ENCODE measurements at places on chromosomes 1 and 21.

- no peak for DNase-seq
Measured at GRCh38 chr1:224785040-224785328, 144.5 kb upstream of the DNAH14 start.

- no peak for DNase-seq
Measured at GRCh38 chr1:160795951-160796383, at the start of gene LY9. Gene LY9 (plus strand): TSS chr1:160796174. CDS start chr1:160796188, 14 bp downstream.

GRCh38 chr1:63966016-63966415 lies 192.2 kb downstream of the ROR1 start:
- no peak for DNase-seq

DNA sequence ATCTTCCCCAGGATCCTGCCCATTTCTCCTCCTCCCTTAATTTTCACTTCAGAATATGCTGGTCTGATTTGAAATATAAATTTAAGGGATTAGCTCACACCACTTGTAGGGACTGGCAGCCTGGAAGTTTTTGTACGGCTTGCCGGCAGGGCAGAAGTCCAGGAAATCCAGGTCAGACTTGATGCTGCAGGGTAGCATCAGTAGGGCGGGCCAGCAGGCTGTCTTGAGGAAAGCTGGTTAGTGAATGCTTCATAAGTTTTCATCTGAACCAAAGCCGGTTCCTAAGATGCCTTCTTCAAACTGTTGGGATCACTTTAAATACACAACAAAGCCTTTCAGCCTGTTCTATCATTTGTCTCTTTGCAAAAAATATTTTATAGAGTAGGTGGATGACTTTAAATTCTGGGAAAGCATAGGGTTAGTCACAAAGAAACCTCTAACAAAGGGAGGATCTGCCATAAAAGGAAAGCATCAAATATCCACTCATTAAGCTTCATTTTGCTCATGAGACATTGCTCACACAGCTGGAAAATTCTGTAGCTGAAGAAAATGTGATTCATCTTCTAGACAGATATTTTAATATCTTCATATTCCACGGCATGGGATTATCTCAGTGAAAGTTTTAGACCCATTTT lies 90.7 kb upstream of the GFI1 start:
- DNase-seq, result no peak

- DNase-seq, result no peak
Measured at GRCh38 chr1:44077421-44077820, 41.2 kb upstream of the KLF17 start.

DNA sequence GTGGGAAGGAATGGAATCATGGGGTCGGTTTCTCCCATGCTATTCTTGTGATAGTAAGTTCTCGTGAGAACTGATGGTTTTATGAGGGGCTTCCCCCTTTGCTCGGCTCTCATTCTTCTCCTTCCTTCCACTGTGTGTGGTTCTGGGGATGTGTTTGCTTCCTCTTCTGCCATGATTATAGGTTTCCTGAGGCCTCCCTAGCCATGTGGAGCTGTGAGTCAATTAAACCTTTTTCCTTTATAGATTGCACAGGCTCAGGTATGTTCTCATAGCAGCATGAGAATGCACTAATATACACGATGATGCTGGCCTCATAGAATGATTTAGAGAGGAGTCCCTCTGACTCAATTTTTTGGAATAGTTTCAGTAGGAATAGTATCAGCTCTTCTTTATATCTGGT lies 195.4 kb upstream of the IVNS1ABP start:
- DNase-seq, result no peak

DNA sequence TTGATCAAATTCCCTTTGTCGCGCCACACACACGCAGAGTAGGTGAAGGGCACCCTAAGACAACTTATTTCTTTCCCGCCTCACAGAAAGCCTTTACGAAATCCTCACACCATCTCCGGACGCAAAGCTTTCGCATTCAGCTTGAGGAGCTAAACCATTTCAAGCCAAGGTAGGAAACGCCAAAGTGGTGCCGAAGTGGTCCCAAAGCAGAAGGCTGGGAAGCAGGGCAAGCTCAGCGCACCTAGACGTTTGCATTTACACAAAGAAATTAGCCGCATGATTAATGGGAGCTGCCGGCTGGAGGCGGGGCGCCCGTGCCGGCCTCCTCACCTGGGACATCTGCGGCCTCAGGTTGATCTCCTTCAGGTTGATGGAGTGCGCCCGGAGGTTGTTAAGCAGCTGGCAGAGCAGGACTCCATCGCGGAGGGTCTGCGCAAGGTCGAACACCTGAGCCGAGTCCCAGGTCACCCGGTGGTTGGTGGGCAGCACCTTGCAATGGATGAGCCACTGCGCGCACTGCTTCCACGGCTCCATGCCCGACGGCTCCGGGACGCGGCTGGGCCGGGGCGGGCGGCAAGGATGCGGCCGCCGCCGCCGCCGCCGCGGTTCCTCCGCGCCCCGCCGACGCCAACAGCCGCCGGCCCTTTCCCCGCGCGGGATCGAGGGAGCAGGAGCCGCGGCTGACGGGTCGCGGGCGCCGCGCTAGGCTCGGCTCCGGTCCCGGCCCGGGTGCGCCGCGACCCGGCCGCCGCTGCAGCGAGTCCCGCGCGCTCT lies 457 bp downstream of the VAV3 start:
- peak; percentile 61 for DNase-seq

DNA sequence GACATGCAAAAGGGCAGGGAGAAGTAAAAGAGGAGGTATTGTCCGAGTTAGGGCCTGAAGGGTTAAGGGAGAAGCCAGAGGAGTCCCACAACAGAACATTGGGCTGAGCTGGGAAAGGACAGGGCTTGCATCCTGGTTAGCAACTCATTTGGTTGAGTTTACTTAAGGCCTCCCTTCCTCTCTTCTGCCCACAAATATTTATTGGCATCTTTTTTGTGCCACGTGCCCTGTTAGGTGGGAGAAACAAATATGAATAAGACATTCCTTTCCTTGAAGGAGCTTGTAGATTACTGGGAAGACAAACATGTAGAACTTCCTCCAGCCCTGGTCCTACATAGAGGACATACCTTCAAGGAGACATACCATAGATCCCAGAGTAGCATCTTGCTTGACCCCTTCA lies 53.0 kb upstream of the PRELP start:
- DNase-seq, result no peak

- DNase-seq, result no peak
Measured at GRCh38 chr21:33110340-33110715, 40.4 kb downstream of the OLIG1 start.

All from mesendoderm (in vitro differentiated cells).